Psoas muscle (tissue), 8 donors: ENCODE measurements at places on chromosomes 2 and 18.

DNA sequence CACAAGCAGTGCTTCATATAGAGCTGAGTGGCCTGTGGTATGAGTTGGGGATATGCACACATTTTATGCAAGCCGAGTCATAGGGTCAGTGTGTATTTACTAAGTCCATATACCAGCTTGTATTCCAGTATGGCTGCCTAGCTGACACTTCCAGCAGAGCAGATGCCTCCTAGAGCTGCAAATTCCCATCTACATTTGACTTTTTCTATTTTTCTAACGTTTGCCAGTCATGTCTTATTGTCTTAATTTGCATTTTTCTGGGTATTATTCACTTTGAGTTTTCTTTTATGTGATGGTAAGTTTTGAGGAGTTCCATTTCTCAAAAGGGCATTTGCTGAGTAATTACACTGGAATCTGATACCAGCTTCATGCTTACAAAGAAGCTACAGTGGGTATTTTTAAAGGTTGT lies 334.5 kb upstream of the CDH2 start:
- DNase-seq = no peak

- no peak for DNase-seq
These were observed 155.8 kb upstream of the ALKAL2 start for GRCh38 chr2:443741-444140.

- peak; percentile 19 for DNase-seq
These were observed 76.2 kb downstream of the CDK15 start for GRCh38 chr2:201882353-201883090.

DNA sequence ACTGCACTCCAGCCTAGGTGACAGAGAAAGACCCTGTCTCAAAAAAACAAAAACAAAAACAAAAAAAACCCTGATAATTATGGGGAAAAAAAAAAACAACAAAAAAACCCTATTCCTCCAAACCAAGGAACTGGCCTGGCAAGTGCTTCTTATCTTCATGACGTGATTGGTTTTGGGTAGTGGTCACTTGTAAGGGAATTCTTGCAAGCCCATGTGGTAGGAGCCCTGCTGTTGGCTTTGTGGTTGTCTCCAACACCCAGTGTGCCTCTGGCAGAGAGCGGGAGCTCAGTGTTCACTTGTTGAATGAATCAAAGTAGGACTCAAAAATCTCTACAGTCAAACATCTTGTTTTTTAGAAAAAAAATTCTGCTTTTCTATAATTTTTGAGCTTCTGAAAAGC lies 6.0 kb downstream of the GALM start:
- DNase-seq = no peak

GRCh38 chr2:70124983-70125480 lies 37.8 kb downstream of the PCBP1 start:
- peak; percentile 85 for DNase-seq

DNA sequence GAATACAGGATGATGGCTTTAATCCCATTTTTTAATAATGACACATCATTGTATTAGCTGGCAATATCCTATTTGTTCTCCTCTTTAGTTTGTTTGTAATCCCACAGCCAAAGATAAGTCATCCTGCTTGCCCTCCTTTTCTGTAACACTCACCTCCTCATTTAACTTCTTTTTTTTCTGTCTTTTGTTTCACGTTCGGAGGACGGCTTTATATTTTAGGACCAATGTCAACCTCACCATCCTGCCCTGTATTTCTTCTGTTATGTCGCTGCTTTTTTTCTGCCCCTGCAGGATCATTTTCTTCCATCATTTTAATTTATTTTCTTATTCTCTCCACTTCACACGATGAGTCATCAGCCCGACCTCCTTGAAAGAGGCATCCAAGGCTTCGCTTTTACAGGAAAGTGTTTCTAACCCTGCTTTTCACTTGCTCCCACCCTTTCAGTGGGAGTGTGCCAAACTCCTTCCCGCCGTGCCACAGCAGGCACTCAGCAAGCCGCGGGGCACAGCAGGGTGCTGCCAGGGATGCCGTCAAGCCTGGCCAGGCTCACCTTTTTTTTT lies 11.4 kb downstream of the RAB31 start:
- DNase-seq = no peak

- no peak for DNase-seq
These were observed 42.4 kb upstream of the TACR1 start for GRCh38 chr2:75241696-75242095.
